Lung microvascular endothelial cell (primary cell): ENCODE measurements at places on chromosomes 16 and 17.

DNA sequence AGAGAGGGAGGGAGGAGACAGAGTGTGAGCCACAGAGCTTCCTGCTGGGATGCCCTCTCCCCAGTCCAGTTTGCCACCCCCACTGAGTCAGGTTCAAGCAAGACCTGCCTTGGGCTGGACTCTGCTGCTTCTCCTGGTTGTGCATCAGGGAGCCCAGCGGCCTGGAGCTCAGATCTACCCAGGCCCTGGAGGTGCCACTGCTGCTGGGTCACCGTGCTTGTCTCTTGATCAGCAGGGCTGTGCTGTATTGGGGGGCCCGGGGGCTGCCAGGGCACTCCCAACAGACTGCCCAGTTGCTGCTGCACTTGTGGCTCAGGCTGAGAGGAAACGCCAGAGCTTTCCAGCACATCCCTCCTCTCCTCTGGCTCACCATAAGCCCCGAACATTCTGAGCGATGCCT lies 8.9 kb downstream of the TLE7 start:
- DNase-seq, result no peak

DNA sequence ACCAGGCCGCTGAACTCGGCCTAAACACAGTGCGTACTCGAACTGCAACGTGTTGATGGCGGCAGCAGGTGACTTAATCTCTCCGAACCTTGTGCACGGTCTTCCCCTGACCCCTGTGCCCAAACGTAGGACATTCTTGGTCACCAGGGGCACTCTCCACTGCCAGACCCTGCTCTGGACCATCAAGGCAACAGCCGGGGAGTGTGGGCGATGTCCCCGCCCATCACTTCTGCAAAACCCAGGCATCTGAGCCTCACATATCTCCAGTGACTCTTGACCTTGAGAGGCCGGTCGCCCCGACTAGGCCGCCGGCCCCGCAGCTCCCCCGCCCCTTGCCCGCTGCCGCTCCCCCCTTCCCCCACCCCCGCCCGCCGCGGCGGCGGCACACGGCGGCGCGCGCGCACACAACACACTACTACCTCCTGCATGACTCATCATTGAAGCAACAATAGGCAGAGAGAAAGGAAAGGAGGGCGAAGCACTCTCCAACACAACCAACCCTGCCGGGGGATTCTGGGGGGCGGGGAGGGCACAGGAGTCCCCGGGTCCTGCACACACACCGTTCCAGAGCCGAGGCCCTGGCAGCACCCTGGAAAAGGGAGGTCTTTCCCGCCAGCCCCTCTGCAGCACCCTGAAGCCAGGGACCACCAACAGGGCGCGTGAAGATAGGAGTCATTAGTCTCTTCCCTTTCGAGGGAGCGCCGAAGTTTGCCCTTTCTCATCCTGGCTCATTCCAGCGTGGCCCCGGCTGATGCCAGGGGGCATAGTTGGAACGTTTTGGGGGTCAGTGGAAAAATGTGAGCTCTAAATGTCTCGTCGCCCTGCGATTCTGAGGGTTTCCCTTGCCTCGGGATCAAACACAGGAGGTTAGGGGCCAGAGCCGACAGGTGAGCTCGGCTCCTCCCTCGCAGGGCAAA lies 1.9 kb downstream of the MNT start:
- peak; percentile 85 for DNase-seq

DNA sequence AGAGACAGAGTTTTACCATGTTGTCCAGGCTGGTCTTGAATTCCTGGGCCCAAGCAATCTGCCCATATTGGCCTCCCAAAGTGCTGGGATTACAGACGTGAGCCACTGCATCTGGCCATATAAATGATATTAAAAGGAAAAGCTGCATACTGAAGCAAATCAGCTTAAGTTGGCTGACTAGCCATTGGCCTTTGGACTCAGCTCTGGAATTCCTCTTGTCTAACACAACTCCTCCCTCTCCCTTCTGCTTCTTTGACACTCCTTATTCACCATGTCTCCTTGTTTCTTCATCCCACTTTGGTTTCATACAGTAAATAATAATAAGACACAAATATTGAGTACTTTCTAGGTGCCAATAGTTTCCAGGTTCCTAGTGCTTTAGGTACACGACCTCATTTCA lies 7.5 kb downstream of the KRT12 start:
- no peak for DNase-seq

GRCh38 chr17:36468903-36469635 lies 17.4 kb upstream of the ZNHIT3 start:
- DNase-seq, result no peak

DNA sequence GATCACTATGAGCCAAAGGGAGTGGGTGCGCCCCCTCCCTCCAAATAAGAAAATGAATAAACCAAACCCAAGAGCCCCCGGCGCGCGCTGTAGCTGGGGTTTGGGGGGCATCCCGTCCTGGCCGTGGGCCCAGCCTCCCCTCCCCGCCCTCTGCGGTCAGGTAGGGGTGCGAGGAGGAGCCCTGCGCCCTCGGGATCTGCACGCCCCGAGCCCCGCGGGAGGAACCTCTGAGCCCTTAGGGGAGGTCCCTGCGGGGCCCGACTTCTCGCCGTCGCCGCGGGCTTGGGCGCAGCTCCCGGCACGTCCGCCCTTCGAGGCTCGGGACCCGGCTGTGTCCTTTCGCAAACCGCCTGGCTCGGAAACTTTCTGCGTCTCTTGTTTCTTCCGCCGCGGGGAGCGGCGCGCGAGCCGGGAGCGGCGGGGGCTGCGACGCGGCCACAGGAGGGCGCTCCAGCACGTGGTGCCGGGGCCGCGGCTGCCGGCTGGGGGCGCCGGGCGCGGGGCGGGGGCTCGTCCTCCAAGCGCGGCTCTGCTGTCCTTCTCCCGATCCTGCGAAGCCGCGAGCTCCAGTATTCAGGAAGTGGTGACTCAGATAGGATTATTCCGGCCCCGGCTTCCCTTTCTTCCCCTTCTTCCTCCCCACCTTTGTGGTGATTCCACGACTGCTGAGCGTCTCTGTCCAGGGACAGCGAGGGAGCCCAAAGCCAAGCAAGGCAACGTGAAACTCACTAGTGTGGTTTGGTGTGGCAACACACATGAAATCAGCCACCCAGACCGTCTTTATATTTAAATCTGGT lies 1.6 kb downstream of the PITPNC1 start:
- peak; percentile 89 for DNase-seq

- DNase-seq, result no peak
Measured at GRCh38 chr16:88549671-88550245, 20.4 kb upstream of the ZC3H18 start.

- DNase-seq, result no peak
Measured at GRCh38 chr17:78791840-78792709, 10.0 kb upstream of the CYTH1 start.

GRCh38 chr17:62062944-62063343 lies 2.1 kb downstream of the MED13 start:
- no peak for DNase-seq
